Left lung (tissue), 14 donors: ENCODE measurements at places on chromosomes 5 and 9. TPM values are rescaled to one million over a fixed set of nuclear protein-coding genes. Genes with fewer than 3 reads are reported as not detected.
A peak's percentile ranks its signal among the peaks of the same experiment; 100 is the strongest.

The PRR7 gene
- polyA plus RNA-seq = 0.65 TPM

The YTHDC2 gene
- polyA plus RNA-seq = 44.8 TPM

- DNase-seq = no peak
Measured at GRCh38 chr9:81373294-81373693, 316.1 kb downstream of the TLE1 start.

- no peak for DNase-seq
Measured at GRCh38 chr5:118076490-118076889, 911.9 kb downstream of the DTWD2 start.

GRCh38 chr5:33445798-33446197, 5.0 kb downstream of the TARS1 start:
- DNase-seq = no peak

DNA sequence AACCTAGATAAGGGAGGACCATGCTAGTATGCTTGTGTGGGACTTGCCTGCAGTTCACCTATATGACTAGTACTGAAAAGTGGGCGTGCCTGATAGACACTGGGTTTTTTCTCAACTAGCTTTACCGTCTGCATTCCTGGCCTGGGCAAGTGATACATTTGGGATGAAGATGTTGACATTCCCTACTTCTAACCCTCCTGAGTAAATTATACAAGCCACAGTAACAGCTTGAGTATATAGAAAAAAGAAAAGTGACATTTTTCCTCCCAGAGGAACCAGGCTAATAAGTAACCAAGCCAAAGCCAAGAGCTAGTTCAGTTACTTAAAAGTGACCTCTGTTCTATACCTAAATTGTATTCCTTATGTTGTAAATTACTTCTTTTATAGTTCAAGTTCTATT, 153.8 kb upstream of the CYLC2 start:
- DNase-seq = no peak

GRCh38 chr9:92463984-92464383, 18.3 kb downstream of the ASPN start:
- no peak for DNase-seq

- no peak for DNase-seq
Measured at GRCh38 chr5:101637599-101637998, 658.5 kb downstream of the SLCO4C1 start.

DNA sequence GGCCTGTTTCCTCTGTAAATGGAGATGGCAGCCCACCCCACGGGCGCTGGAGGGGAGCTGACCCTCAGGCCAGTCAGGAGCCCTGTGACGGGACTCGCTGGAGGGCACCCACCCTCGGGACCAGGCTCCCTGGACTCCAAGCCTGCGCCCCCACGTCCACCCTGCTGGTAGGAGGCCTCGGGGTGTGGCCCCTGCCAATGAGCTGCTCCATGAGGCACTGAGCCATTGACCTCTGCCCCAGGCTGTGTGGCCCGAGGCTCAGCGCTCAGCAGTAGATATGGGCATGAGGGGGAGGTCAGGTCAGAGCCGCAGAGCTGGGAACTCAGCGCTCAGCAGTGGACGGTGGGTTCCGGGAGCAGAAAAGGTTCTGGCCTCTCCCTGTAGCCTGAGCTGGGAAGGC, 52.3 kb upstream of the EGFL7 start:
- no peak for DNase-seq

- no peak for DNase-seq
Measured at GRCh38 chr5:41809128-41809527, 61.1 kb downstream of the OXCT1 start.

DNA sequence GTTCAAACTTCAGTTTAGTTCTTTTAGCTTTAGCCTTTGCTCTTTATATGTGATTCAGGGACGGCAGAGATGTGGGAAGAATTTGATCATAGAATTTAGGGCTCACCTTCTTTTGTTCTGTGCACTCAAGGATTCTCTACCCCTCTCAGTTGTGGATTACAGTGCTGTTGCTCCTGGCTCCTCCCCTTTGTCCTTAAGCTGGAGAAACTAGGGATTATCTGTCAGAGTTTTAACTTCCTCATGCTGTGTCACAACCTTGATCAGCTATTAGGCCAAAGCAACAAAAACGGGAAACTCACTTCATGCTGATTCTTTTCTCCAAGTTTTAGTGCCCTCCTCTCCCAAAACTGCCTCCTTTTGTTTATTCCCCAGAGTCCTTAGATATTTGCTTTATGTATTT, 13.0 kb upstream of the PCDHAC2 start:
- DNase-seq = no peak

DNA sequence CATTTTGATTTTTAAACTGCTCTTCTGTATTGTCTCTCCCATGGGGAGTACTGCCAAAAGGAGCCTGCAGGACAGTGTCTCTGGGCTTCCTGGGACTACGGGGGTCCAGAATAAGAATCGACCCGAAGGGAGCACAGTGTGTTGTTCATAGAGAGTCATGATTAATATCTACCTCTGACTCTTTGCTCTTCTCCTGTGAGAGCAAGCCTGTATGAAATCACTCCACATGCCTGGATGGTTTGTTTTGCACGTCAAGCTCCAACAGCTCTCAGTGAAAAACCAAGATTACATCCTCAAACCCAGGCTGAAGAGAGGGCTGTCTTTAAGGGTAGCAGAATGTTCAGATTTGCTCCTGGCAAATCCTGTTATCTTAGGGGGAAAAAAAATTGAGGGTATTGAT, 1860.0 kb upstream of the WWC1 start:
- DNase-seq = no peak

DNA sequence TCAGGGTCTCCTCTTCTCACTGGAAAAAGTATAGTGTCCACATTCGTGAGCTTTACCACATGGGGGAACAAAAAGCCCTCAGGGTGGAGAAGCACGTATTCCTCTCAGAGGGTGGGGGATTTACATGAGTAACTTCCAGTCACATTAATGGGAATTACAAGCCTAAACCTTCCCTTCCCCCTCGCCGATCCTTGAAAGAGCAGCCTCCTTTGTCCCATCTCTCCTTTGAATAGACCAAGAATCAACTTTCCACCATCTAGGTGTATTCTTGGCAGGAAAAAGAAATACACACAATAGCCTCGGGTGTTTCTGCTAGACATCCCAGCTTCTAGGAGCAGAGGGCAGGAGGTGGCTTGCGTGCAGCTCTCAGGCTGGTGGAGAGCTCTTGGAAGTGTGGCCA, 144.4 kb downstream of the ZNF462 start:
- DNase-seq = no peak

DNA sequence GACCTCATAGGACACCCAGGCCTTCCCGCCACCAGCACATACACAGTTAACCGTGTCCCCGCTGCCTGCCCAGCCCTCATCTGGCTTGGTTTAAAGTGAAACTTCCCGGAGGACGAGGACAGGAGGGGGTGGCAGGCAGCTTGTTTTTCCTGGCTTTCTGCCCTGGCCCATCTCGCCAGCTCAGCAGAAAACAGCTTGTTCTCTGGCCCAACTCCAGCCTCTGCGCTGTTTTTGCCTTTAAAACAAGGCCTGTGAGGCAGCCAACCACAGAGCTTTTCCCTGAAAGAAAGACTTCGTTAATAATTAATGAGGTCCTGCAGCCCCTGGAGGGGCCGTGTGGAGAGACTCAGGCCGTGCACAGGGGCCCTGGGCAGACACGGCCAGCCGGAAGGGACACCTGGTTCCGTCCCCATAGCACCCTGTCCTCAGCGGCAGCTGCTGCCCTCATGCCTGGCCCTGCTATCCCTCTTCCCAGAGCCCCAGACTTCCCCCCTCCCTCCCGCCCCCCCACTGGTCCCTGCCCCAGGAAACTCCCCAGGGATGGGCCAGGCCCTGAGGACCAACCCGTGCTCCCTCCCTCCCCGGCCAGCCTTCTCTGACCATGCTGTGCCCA, 108.7 kb downstream of the RXRA start:
- DNase-seq = no peak

- no peak for DNase-seq
Measured at GRCh38 chr9:34540827-34541226, 18.0 kb upstream of the ENHO start.

- no peak for DNase-seq
Measured at GRCh38 chr9:126959336-126959735, 44.8 kb downstream of the RALGPS1 start.

GRCh38 chr5:24290536-24290935, 354.2 kb downstream of the CDH10 start:
- no peak for DNase-seq

DNA sequence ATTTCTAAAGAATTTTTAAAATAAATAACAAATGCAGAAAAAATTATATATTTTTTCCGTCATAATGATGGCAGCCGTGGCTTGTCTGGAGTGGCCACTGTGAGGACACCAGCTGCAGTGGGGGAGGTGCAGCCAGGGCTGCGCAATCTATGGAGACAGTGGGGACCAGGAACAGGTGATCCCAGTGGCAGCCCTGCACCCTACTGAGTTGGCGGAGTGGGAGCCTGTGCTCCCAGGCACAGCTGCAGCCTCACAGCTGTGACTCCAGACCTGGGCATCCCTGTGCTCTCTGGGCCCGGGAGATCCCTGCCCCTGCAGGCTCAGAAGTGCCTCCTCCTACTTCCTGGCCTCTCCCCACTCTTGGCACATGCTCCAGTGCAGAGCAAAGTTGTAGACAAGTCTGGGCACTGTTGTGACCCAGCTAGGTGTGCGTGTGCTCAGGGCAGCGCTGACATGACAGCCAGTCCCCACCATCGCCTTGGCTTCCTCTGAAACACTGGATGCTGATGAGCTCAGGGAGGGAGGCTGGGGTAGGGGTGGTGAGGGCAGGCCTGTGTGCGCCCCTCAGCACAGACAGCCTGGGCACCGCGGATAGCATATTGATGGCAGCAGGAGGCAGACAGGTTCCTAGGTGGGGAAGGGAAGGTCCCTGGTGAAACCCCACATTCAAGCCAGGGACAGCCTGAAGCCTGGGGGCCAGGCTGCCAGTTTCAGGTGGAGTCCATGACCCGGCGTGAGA, 96.0 kb upstream of the PRR16 start:
- DNase-seq = no peak

- no peak for DNase-seq
Measured at GRCh38 chr9:5511476-5511875, 1.1 kb downstream of the PDCD1LG2 start.

The WDR31 gene
- 7.1 TPM for polyA plus RNA-seq

DNA sequence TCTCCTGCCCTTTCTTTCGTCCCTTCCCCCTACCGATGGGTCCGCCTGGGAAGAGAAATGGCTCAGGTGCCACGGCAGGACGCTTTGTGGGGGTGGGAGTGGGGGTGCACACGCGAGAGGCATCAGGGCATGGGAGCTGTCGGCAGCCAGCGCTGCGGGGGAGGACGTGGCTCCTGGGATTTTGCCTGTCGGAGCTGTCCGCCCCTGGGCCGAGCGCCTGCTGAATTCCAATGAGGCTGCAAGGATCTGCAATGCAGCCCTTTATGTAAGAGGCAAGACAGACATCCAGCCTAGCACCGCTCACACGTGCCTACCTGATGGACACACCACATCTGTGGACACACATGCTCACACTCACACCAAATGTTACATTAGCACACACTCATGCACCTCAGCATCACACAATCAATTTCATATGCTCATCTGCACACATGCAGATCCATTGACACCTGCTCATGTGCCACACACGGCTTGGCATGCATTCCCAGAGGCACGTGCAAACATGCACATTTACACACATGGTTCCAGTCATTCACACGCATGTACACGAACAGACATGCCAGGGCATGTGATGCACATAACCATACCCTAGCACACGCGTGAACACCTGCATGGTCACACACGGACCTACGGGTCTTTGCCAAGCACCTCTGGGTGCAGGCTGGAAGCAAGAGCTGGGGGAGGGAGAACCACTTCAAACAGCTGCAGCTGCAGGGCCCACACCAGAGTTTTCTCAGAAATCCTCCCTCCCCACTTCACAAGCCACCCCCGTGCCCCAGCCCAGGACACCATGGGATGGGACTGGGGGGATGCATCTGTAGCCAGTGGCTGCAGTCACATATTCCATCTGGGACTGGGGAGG, 1.4 kb downstream of the GRIN1 start:
- DNase-seq = no peak

The PDCD1LG2 gene
- polyA plus RNA-seq = 0.11 TPM

- DNase-seq = no peak
Measured at GRCh38 chr9:99167694-99168093, 54.0 kb downstream of the ALG2 start.

- no peak for DNase-seq
Measured at GRCh38 chr5:24320643-24321042, 324.1 kb downstream of the CDH10 start.

DNA sequence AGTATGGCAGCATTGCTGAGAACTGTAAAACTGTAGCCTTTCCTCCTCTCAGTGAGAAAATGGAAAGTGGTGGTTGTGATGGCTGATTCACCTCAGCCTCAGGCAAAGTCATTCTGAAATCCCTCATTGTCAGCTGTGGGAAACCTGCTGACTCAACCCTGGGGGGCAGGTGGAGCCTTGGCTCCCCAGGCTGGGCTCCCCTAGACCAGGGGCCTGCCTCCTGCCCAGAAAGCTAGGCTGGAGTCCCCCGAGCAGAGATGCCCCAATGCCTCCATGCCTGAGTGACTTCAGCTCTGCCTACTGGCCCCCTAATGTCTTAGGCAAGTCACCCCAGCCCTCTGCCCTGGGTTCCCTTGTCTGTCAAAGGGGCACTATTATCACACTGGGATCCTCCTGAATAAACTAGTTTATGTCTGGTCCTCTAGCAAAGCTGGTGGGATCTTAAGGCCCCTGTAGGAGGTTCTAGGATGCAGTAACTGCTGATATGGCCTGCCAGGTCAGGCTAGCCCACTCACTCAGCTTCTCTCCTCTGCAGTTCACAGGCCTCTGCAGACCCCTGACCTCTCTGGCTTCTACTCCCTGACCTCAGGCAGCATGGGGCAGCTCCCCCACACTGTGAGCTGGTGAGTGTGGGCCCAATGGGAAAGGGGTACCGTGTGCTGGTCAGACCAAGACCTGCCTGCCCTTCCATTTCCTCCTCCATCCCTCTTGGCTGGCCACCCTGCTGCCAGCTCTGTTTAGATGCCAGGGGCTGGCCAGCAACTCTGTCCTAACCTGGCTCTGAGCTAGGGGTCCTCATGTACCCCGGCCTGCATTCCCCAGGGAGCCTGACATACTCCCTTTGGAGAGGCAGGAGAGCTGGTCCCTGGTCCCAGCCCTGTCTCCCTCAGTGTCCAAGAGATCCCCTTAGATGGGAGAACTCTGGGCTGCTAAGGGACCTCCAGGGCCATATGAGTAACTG, 24.2 kb downstream of the TCF7 start:
- peak; percentile 19 for DNase-seq

The PCDHGA10 gene
- polyA plus RNA-seq = 4.8 TPM

GRCh38 chr9:21919377-21920362, 74.5 kb downstream of the CDKN2A start:
- no peak for DNase-seq

GRCh38 chr5:131303537-131303936, 39.7 kb downstream of the CDC42SE2 start:
- DNase-seq = no peak

DNA sequence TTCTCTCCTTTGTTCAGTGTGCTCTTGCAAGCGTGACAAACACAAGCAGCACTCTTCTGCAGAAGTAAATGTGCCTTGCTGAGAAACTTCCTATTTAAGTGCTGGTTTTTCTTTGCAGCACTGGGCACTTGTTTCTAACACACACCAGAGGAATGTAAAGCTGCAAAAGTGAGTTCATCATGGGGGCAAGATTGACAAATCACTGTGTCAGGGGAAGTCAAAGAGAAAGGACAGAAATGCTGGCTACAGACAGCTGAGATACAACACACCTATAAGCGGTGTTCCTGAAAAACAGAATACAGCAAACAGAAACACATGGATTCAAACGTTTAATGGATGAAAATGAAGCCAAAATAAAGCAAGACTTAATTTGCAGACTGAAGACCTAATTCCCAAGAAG, 19.6 kb downstream of the ROR2 start:
- no peak for DNase-seq

GRCh38 chr5:149674686-149675085, 55.4 kb upstream of the PPARGC1B start:
- no peak for DNase-seq

GRCh38 chr5:86679529-86679928, 61.8 kb downstream of the COX7C start:
- peak; percentile 23 for DNase-seq
